ENCODE measurements at places on chromosomes 4 and X.

DNA sequence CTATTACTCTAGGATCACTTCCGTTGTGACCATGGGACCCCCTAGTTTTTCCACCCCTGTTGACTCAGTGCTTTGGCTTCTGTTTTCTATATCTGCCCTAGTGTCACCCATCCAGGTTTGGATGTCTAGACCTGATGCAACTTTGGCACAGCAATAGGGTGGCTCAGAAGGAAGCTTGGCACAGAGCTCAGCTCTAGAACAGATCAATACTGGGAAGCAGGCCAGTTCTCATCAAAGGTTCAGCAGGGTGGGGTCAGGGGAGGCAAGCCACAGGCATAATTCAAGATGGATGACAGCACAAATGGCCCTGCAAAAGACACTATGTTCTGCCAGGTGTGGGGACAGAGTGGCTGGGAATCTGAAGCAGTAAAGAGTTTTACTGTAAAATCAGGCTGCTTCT is 74.2 kb upstream of the EGFL6 start:
- DNase-seq, result no peak

DNA sequence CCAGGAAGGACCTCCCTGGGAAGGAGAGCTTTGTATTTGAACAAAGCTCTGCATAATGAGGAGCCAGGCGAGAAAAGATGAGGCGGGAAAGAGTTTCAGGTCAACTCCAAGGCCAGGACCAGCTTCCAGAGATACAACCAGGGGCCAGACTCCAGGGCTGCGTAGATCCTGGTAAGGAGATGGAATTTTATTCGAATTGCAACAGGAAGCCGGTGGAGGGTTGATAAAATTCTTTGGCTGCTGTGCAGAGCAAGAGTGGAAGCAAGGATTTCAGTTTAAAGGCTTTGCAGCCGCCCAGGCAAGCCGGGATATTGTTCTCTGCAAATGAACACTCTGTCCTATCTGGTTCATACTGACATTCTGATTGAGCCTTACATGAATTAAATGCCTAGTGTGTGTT is 40.2 kb upstream of the CBR4 start:
- DNase-seq, result no peak

- DNase-seq, result no peak
Observed at GRCh38 chr4:62709618-62710252, 1509.6 kb downstream of the ADGRL3 start.

- DNase-seq, result no peak
Observed at GRCh38 chr4:24973404-24973746, 57.4 kb downstream of the LGI2 start.

DNA sequence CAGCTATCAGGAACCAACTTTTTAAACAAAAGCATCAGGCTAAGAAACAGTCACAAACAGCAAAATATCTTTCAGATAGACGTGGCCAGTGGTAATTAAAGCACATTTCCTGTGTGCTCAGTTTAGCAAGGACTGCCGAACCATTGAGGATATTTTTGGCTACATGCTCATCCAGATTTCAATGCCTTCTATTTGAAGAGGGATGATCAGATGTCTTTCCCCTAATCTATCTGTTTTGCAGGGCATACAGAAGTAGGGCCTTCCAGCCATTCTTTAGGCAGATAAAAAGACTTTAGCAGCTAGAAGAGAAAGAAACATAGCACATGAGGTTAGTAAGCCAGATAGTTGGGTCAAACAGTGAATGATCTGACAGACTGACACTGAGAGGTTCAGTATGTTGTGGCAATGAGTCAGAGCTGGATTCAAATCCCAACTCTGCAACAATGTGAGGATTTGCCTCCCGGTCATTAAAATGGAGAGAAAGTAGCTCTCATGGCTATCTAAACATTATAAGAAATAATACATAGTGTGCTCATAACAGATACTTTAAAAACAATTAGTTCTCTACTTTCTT is 100.0 kb upstream of the PRKG2 start:
- DNase-seq, result no peak

DNA sequence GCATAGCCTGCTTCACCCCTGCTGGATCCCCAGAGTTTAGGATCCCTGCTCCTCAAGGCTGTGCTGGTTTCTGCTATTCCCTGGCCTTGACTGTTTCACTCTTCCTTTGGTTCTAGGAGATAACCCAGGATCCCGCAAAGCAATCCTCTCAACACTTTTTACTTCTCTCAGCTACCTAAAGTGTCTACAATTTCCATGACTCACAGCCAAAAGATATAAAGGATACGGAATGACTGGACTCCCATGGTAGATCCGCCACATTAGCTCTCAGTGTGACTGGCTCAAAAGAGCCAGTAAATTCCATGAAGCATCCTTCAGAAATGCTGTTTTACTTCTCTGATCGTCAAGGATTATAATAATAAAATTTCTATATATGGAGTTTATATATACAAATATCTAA is 66.3 kb upstream of the TMEM164 start:
- no peak for DNase-seq

DNA sequence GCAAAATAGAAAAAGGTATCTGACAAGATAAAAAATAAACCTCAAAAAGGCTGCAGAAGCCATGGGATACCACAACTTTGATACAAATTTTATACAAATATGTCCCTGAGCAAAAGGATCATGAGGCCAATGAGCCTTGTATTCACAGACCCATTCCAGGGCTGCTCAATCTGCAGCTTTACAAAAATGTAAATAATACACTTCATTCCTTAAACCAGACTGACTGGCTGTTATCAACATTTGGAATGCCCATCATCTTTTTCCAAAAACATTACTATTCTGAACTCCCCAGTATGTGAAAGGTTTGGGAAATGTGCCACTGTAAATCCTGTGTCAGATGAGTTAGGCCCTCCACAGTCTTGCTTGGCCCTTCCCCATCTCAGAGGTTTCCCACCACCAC is 25.5 kb downstream of the SCARB2 start:
- DNase-seq, result no peak

DNA sequence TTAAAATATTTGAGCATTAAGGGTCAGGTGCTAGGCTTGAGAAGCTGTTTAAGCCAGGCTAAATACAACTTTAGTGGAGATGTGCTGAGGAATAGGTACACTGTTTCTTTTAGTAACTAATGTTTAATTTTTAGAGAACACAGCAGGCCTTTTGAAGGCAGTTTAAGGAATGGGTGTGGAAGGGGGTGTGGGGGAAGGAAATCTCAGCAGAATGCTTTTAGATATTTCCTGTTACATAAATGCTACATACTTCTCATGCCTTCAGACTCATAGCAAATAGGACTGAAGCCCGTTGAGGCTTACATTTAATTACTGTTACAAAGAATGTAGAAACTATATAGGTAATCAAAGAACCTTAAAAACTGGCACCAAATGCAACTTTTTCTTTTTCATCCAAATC is 66.3 kb downstream of the WWC2 start:
- DNase-seq, result no peak

GRCh38 chr4:87015416-87015815 is 80.6 kb downstream of the AFF1 start:
- DNase-seq, result no peak

DNA sequence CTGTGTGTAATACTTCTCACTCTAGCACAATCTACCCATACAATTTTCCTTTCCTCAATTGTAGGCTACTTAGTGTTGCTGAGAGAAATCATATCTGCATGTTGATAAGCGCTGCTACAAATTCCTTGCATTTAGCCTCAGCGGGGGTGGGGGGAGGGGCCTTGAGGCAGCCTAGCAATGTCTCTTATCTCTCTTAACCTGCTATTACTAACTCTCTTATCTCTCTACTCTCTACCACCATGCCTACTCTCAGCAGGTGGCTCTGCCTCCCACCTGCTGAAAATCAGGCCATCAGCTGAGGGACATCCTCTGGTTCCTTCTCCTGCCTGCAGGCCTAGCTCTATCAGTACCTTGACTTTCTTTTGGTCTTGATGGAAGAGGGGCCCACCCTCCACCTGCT is 98.9 kb downstream of the GPR82 start:
- no peak for DNase-seq

GRCh38 chr4:182886768-182887167 is 30.4 kb downstream of the DCTD start:
- no peak for DNase-seq

DNA sequence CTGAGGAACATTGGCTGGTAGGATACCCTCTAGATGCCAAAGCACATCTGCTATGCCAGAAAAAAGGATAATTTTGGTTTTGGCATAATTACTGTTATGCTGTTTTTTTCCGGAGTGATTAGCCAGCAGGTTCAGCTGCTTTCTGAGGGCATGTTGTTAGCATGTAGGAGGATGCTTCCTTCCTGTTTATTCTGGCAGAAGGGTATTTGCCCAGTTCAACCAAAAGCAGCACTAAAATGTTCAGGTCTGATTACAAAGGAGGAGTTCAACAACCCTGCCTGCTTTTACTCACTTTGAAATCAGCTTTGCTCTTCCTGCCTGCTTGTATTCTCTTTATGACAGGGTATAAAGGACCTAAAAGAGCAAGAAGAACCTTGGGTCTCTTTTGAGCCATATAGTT is 21.9 kb downstream of the ERCC6L start:
- no peak for DNase-seq

DNA sequence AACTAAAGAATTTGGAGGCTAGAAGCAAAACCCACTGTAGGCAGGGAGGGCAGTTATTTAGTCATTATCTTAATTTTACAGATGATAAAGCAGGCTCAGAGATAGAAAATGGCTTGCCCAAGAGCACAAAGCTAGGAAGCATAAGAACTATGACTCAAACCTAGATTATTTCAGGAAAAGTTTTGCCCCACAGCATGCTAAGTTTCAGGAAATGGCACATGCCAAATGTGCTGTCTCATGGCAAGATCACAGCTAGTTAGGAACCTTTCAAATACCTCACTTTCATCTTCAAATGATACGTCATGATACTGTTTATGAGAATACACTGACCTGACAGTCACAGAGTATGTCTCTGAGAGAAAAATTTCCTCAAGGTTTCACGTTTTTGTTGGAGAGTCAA is 78.5 kb upstream of the SPANXC start:
- DNase-seq, result no peak

GRCh38 chr4:41379230-41379629 is 122.5 kb downstream of the UCHL1 start:
- DNase-seq, result no peak

DNA sequence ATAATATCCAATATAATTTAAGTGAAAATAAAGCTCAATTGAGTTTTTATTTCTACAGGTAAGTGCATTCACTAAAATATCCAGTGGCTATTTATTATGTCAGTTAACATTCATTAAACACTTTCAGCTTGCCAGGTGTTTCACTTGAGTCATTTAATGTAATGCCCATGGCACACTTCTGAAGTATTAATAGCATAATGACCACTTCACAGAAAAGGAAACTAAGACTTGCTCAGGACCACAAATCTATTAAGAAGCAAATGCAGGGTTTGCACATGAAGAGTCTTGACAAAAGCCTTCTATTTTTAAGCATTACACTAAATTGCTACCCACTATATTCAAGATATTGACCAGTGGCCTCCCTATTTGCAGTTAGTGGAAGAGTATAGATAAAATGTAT is 612.7 kb downstream of the KCTD8 start:
- DNase-seq, result no peak

- no peak for DNase-seq
Observed at GRCh38 chr4:122100508-122100907, 51.6 kb upstream of the BLTP1 start.

- no peak for DNase-seq
Observed at GRCh38 chr4:10283761-10284160, 167.2 kb upstream of the WDR1 start.

DNA sequence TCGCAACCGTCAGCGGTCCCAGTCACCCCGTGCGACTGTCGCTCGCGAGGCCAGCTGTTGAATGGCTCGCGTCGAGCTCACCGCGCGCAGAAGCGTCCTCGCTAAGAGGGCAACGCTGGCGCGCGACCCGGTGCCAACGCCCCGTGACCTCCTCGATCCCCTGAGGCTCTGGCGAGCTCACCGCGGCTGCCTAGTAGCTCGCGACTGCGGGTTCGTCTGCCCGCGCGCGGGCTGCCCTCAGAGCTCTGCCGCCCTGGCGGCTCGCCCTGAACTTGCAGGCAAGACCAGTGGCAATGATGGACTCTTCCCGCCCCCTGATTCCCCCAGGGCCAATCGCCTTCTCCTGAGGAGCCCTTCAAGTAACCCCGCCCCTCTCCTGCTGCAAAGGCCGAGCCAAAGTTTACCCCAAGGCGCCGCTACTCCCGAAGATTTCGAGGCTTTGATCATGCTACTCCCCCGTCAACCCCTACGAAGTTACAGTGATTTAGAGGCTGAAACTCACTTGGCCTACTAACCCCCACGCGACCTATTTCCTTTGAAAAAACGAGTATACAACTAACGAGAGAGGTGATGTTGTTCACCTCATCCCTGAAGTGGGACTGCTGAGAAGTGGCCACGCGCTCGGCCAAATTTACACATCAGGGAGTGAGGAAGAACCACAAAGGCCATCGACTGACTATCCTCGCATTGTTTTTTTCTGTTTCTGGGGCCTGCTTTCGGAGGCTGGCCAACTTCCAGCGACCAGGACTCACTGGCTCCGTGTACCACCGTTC is 37.5 kb downstream of the PGRMC1 start:
- DNase-seq, result no peak

DNA sequence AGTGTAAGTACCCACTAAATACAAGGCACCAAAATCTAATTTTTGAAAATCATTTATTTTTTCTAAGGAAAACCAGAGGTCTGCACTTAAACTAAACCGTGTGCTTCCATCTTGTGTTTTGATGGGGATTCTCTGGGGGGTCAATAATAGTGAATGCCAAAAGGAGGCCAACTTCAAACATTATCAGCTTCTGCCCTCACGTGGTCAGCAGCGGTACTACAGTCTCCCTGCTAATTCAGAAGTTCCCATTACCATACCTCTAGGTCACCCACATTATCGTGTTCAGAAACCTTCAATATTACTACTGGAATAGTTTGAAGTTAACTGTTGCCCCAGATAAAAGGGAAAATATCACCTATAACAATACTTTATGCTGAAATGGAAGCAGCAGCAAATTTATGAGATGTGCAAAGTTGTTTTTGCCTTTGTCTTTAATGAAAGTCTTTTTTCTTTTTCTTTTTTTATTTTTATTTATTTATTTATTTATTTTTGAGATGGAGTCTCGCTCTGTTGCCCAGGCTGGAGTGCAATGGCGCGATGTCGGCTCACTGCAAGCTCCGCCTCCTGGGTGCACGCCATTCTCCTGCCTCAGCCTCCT is 17.3 kb downstream of the CTPS2 start:
- DNase-seq, result no peak

- no peak for DNase-seq
Observed at GRCh38 chr4:19700992-19701391, 550.7 kb upstream of the SLIT2 start.

DNA sequence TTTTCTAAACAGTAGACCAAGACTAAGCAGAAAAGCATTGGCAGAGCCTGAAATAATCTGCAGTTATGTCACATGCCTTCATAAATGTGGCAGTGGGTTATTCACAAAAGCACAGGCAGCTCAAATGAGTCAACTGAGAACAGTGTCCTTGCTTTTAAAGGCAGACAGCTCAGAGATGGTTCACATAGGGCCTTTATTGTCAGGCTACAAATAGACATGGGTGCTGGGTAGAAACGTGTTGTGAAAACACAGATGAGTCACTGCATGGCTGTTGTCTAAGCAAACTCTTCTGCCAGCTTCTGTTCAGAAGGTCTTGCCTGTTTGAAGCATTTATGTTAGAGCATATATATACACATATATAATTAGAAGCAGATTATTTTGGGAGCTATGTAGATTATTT is 118.0 kb downstream of the SLC4A4 start:
- no peak for DNase-seq
